COR-L47 (cell line): ENCODE measurements at places on chromosomes 7 and 10.
A peak's percentile ranks its signal among the peaks of the same experiment; 100 is the strongest.

DNA sequence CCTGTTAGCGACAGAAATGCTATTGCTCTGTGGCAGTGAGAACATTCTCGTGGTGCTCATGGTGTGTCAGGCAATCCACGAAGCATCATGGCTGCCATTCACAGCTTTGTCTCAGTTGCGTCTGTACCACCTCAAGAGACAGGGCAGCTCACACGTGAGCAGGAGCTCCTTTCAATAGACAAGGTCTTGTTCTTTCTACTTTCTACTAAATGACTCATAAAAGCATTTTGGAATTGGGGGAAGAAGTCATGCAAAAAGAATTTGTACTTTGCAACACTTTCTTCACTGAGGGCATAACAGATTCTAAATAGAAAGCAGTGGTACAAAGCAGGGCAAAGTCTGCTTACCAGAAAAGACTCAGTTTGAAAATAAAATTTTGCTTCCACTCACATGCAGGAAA lies 638.5 kb downstream of the PHTF2 start:
- no peak for DNase-seq

GRCh38 chr10:126398924-126399323 lies 10.6 kb upstream of the ADAM12 start:
- no peak for DNase-seq

GRCh38 chr10:64040781-64041180 lies 519.6 kb downstream of the REEP3 start:
- DNase-seq: no peak

DNA sequence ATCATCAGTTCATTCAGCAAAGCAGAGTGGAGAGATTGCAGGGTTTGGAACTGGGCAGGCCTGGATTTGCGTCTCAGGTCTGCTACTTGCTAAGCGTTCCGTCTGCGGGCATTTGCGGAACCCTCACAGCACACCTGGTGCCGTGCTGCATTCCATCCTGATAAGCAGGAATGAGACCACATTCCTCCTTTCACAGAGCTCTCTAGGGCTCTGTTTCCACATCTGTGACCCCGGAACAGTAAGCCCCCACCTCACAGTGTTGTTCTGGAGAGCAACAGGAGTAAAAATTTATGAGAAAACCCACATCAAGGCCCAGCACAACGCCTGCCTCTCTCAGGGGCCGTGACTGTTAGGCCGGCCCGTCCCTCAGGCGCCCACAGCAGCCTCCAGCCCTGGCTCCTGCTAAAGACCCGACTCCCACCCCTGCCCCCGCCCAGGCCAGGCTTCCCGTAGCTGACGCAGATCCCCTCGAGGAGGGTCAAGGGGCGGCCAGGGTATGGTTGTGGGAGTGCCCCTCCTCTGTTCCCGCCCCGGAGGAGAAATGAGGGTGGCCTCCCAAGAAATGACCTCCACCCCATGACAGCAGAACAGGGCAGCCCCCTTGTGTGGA lies 128.9 kb downstream of the RGS10 start:
- DNase-seq: no peak

DNA sequence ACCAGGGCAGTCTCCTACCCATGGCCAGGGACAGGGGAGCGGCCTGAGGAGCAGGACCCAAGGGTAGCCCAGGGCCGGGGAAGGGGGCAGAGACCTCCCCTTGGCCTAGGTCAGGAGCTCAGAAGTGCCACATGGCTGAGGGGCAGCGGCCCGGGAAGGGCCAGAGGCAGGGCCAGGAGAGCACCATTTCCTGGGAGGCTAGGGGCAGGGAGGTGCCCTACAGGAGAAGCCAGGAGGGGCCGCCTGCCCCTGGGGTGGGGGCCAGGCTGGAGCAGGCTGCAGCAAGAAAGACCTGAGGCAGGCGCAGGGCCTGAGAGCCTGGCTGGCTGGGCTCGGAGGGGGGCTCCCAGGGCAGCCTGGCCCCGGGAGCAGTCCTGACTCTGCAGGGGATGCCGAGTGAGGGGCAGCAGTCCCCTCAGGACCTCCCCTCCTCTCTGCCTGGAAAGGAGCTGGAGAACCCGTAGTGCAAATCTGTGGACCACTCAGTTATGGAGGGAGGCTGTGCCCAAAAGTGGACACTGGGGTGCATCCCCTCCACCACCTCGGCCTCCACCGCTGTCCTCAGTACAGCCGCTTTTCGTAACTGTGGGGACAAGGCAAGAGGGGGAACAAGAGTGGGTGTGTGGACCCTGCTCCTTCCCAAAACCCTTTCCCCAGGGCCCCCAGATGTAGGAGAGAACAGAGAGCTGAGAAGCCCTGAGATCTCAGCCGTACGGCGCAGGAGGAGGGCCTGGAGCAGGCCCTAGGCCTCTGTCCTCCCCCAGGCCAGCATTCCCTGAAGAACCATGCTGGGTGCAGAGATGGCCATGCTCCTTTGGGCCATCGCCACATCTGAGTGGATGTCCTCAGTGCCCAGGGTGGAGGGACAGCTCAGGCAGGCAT lies 17.1 kb downstream of the IMPDH1 start:
- no peak for DNase-seq

- no peak for DNase-seq
These were observed 30.1 kb downstream of the NUDCD3 start for GRCh38 chr7:44460325-44460724.

- DNase-seq: peak; percentile 11
These were observed 6.0 kb downstream of the PARD3 start for GRCh38 chr10:34808801-34809745.

DNA sequence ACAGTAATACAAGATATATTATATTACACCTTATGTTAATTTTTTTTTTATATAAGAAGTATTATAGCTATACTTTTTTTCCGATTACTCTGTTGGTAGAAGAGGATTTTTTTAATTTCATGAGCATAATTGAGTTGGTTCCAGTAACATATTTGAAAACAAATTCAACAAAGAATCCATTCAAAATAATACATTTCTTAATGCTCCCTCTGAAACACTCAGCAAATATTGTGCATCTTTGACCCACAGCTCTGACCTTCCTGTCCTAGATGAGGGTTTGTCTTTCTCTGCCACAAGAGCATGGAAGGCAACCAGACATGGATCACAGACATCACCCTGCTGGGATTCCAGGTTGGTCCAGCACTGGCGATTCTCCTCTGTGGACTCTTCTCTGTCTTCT lies at the start of gene OR2A2:
Gene OR2A2 (plus strand): TSS at position 301 of the 400 bp plus-strand sequence. CDS start 0 bp downstream, at position 301.
- no peak for DNase-seq

- DNase-seq: no peak
These were observed 634.3 kb downstream of the PARD3 start for GRCh38 chr10:34180749-34181148.

- DNase-seq: no peak
These were observed 284.6 kb upstream of the KCND2 start for GRCh38 chr7:119988401-119988800.

DNA sequence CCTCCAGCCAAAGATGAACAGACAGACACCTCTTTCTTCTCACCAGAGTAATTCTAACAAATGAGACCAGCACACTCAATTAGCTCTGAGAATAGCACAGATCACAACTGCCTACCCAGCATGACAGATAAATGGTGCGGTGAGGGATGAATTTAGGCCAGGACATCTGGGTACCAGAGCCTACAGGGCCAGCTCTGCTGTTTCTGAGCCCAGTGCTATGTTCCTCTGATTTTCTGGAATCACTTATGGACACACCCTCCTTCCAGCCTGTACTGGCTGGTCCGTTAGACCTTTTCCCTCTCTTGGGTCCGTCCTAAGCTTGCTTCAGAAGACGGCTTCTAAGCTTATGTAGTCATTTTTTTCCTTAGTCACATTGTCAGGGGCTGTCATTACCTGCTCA lies 73.6 kb downstream of the INSYN2A start:
- no peak for DNase-seq

DNA sequence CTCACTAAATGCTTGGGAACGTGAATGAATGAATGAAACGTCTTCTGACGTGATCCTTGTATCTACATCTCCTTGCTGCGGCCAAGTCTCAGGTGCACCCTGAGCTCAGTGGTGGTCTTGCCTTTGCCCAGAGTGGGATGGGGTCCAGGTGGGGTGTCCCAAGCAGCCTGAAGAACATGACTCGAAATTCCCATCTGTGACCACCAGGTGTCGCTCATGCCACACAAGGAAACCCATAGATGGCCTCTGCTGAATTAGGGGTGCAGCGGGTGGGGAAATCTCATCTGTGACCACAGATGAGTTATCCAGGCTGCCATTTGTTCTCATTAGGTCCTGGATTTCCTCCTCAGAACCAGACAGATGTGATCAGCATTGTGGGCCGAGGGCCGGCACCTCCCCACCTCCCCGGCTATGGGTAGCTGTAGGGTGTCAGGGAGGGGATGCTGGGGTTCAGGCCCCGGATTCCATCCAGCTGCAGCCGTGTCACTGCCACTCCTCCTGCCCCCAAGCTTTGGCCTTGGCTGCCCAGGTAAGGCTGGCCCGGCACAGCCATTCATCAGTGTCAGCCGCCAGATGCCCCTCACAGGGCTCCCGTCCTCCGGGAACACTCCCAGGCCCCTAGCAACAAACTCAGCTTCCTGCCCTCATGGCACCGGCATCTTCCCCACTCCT lies 21.0 kb upstream of the GNA12 start:
- peak; percentile 48 for DNase-seq

DNA sequence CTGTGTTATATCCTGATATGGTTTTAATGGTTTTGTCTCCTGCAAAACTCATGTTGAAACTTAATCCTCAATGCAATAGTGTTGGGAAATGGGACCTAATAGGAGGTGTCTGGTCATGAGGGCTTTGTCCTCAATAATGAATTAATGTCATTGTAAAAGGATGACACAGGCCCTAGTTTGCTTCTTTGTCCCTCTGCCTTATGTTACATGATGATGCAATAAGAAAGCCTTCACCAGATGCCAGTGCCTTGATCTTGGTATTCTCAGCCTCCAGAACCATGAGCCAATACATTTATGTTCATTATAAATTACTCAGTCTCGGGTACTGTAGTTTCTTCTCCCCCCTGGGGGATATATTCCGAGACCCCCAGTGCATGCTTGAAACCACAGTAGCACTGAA lies 1247.4 kb upstream of the SORCS1 start:
- no peak for DNase-seq

GRCh38 chr7:28626624-28627262 lies 214.4 kb downstream of the CREB5 start:
- peak; percentile 39 for DNase-seq

GRCh38 chr10:1363446-1364121 lies 307.4 kb downstream of the WDR37 start:
- DNase-seq: no peak

GRCh38 chr10:70109064-70109729 lies 23.4 kb downstream of the AIFM2 start:
- no peak for DNase-seq
